ENCODE measurements at places on chromosomes 2 and 18. TPM values are rescaled to one million over a fixed set of nuclear protein-coding genes. Genes with fewer than 3 reads are reported as not detected.

The MBOAT2 gene
- total RNA-seq, result 7.0 TPM

The CD8A gene
- 2.7 TPM for total RNA-seq

The PRKAG3 gene
- not detected for total RNA-seq

The COL4A3 gene
- total RNA-seq, result not detected

The C2orf15 gene
- 0.48 TPM for total RNA-seq

The PIGN gene
- total RNA-seq, result 27.8 TPM

The KCNG2 gene
- total RNA-seq, result not detected

The PRSS56 gene
- not detected for total RNA-seq

The CDH19 gene
- total RNA-seq, result not detected

- DNase-seq, result no peak
- no peak overlapping the region for H3K27ac ChIP-seq
- H3K36me3 ChIP-seq, result no peaks in the 10 kb centered on the region
- no peak overlapping the region for H3K4me3 ChIP-seq
These were observed 15.5 kb downstream of the REG3G start for GRCh38 chr2:79041032-79041448.

GRCh38 chr2:171044416-171044815, 115.4 kb downstream of the GORASP2 start:
- peak overlapping the region; percentile 53 for H3K27ac ChIP-seq
- H3K36me3 ChIP-seq, result peaks cover 54% of the 10 kb centered on the region
- no peak for DNase-seq
- H3K27me3 ChIP-seq, result no peaks in the 10 kb centered on the region

DNA sequence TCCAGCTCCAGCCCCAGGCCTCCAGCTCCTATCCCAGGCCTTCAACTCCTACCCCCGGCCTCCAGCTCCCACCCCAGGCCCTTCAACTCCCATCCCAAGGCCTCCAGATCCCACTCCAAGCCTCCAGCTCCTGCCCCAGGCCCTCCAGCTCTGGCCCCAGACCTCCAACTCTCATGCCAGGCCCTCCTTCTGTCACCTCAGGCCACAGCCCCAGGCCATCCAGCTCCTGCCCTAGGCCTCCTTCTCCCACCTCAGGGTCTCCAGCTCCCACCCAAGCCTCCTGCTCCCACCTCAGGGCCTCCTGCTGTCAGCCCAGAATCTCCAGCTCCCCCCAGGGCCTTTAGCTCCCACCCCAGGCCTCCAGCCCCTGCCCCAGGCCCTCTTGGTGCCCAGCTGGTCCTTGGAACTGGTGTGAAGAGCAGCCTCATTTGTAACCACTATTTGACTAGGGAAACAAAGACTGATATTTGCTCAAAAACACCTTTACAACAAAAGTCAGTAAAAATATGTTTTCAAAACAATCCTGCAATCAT, 67.8 kb upstream of the SALL3 start:
- no peak overlapping the region for H3K4me3 ChIP-seq
- DNase-seq, result no peak
- H3K4me1 ChIP-seq, result no peaks in the 10 kb centered on the region
- H3K27me3 ChIP-seq, result no peaks in the 10 kb centered on the region
- H3K27ac ChIP-seq, result no peak overlapping the region

GRCh38 chr2:175557810-175558377, 376.4 kb upstream of the ATP5MC3 start:
- peaks cover 5% of the 10 kb centered on the region for H3K27me3 ChIP-seq
- DNase-seq, result no peak
- no peak overlapping the region for H3K27ac ChIP-seq
- H3K4me1 ChIP-seq, result no peaks in the 10 kb centered on the region
- H3K4me3 ChIP-seq, result no peak overlapping the region
- H3K36me3 ChIP-seq, result no peaks in the 10 kb centered on the region

DNA sequence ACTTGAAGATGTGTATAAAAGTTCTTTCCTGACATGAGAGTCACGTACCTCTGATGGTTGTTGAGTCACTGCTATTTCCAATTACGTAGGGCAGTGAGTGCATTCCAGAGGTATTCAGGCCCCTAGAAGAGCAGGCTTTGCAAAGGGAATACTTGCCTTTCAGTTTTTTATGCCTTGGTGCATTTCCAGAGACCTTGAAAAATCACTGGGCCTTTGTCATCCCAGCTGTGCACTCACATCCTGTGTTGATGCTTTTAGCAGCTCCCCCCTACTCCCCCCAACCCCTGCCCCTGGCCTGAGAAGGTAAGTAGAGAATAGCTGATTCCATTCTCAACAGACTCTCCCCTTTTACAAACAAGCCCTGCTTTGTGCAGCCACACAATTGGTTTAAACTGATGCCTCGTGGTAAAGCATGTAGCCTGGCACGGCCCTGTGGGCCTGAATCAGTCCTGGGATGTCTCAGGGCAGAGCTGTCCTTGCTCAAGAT, 174.2 kb downstream of the PRPF40A start:
- no peak for DNase-seq
- H3K27me3 ChIP-seq, result peaks cover 6% of the 10 kb centered on the region
- H3K4me3 ChIP-seq, result no peak overlapping the region
- H3K27ac ChIP-seq, result no peak overlapping the region
- H3K4me1 ChIP-seq, result no peaks in the 10 kb centered on the region

- no peak for DNase-seq
- no peak overlapping the region for H3K4me3 ChIP-seq
- H3K4me1 ChIP-seq, result no peaks in the 10 kb centered on the region
- no peaks in the 10 kb centered on the region for H3K27me3 ChIP-seq
- H3K36me3 ChIP-seq, result no peaks in the 10 kb centered on the region
These were observed 221.5 kb upstream of the SLC35G4 start for GRCh38 chr18:11387880-11388279.

DNA sequence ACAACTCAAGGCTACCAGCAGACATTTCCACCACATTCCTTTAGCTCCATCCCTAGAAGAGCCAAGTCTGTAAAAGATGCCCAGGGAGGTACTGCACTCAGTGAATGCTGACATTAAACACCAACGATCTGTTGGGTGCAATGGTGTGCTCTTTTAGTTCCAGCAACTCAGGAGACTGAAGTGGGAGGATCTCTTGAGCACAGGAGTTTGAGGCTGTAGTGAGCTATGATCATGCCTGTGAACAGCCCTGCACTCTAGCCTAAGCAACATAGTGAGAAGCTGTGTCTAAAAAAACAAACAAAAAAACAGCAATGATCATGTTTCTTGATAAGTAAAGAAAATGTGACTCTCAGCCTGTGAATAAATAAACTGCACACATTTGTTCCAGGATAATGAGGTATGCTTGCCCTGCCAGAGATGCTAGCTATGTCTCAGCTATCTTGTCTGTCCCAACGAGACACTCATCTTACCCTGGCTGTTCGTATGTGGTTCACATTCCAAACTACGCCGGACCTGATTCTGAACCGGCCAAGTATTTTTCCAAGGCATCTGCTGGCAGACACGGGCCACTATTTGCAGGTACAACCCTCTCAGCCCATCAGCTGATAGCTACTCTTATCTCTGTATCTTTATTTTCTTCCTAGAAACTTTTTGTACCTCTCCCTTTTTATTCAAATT, 21.8 kb downstream of the TMEM182 start:
- H3K4me1 ChIP-seq, result no peaks in the 10 kb centered on the region
- H3K27me3 ChIP-seq, result no peaks in the 10 kb centered on the region
- H3K27ac ChIP-seq, result no peak overlapping the region
- DNase-seq, result no peak
- H3K36me3 ChIP-seq, result peaks cover 4% of the 10 kb centered on the region
- no peak overlapping the region for H3K4me3 ChIP-seq

DNA sequence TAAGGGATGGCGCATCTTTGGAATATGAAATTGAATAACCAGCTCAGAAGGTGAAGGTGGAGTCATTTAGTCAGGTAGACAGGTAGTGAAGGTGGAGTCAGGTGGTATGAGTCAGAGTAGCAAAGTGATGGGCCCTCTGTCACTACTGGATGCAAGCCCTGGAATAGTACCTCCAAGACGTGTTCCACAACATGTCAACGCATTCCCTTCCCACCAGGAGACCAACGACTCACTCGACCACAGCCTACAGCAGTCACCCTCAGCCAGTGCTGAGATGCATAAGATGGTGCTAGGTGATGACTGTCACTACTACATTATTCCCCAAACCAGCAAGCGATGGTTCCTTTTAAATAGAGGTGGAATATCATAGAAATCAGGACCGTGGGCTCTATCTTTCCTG, 6.8 kb downstream of the CPLX4 start:
- H3K27ac ChIP-seq, result no peak overlapping the region
- H3K36me3 ChIP-seq, result no peaks in the 10 kb centered on the region
- H3K4me3 ChIP-seq, result no peak overlapping the region
- peaks cover 3% of the 10 kb centered on the region for H3K4me1 ChIP-seq
- peaks cover 25% of the 10 kb centered on the region for H3K27me3 ChIP-seq

DNA sequence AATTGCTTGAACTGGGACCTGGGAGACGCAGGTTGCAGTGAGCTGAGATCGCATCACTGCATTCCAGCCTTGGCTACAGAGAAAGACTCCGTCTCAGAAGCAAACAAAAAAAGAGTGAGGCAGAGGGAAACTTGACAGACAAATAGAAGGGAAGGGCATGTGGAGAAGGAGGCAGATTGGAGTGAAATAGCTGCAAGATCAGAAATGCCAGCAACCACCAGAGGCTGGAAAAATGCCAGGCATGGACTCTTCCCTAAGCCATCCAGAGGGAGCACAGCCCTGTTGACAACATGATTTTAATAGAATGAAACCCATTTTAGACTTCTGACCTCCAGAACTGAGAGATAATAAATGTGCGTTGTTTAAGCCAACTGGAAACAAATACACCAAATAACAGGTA, 447.2 kb upstream of the SPHKAP start:
- H3K27ac ChIP-seq, result no peak overlapping the region
- no peak overlapping the region for H3K4me3 ChIP-seq
- DNase-seq, result no peak

- H3K27ac ChIP-seq, result no peak overlapping the region
- H3K36me3 ChIP-seq, result no peaks in the 10 kb centered on the region
- no peak for DNase-seq
- no peak overlapping the region for H3K4me3 ChIP-seq
These were observed 9.5 kb upstream of the CCDC68 start for GRCh38 chr18:54968807-54969206.

GRCh38 chr2:46718784-46719183, 196.8 kb downstream of the MCFD2 start:
- H3K36me3 ChIP-seq, result peaks cover 14% of the 10 kb centered on the region
- no peaks in the 10 kb centered on the region for H3K27me3 ChIP-seq
- no peak overlapping the region for H3K4me3 ChIP-seq
- no peak overlapping the region for H3K27ac ChIP-seq

DNA sequence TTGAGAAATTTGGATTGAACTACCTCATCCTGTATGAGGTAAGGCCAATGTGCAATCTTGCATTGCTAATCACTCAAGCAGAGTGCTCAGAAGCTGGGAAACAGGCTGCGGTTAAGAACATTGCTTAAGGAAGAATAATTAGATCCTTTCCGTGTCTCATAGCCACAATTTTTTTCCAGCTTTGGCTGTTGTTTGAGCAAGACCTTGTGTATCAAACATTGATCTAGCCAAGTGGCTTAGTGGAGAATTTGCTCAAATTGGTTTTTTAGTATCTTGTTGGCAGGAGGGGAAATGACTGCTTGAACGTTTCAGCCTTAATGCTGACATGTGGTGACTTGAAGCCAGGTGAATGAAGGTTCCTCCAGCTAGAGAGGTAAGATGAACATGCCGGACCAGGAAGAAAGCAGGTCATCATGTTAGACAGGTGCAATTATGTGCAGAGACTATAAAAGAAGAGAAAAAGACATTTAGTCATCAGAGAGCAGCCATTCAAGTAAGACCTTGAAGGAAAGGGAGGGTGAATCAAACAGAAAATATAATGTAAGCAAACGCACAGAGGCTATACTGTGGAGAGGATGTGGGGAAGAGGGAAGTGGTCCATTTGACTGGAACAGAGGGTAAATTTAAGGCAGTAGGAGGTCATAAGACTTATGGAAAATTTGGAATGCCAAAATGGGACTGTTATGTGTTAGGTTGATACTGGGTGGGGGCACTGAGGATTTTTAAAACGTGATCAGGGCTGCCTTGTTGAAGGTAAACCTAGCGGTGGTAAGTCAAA, 98.9 kb upstream of the CYP1B1 start:
- H3K4me1 ChIP-seq, result no peaks in the 10 kb centered on the region
- no peak overlapping the region for H3K27ac ChIP-seq
- no peak for DNase-seq

DNA sequence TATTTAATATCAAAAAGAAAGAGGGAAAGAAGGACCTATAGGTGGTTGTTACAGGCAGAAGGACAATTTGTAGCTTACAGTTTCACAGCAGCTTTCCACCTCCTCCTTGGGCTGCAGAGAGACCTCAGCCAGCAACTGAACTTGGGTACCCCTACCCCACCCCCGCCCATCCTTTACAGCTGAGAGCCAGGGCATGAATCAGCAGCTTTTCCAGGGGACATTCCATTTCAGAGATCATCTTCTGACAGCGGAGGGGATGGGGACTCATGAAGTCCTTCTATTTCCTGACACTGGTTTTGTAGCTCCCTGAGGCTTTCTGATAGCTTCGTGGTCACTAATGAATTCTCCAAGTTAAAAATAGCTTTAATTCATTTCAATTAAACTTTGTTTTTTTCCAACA, 96.4 kb downstream of the ITGB1BP1 start:
- H3K4me1 ChIP-seq, result no peaks in the 10 kb centered on the region
- no peak for DNase-seq

DNA sequence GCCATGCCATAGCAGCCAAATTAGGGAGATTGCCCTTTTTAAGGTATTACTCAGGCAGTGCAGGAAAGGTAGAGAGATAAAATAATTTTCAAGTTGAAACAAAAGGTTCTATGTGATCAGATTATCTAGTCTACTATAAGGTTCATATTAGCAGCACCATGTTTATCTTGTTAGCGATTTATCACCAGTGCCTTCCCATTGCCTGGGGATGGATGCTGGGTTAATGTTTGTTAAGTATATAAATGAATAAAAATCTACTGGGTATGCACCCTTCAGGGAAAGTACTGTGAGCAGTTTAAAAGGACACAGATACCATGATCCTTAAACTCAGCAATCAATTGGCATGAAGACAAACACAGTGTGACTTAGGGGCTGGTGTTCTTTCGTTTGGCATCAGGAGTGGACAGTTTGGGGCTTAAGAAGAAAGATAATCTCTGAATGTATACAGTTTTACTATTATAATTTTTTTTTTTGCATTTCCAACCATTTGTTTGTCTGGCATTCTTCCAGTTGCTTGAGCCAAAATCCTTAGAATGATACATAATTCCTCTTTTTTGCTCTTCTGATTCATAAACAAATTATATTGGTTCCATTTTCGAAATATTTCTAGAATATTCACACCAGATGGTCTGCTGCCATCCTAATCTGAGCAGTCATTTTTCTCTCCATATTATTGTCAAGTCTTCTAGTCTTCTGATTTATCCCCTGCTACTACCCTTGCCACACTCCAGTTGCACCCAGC, 512.8 kb upstream of the SLC8A1 start:
- H3K27me3 ChIP-seq, result no peaks in the 10 kb centered on the region
- no peak overlapping the region for H3K27ac ChIP-seq
- H3K36me3 ChIP-seq, result no peaks in the 10 kb centered on the region
- H3K4me1 ChIP-seq, result no peaks in the 10 kb centered on the region

GRCh38 chr2:17263570-17263968, 254.7 kb downstream of the RAD51AP2 start:
- no peaks in the 10 kb centered on the region for H3K27me3 ChIP-seq
- no peak overlapping the region for H3K4me3 ChIP-seq
- DNase-seq, result no peak
- H3K4me1 ChIP-seq, result no peaks in the 10 kb centered on the region

GRCh38 chr2:104848526-104848925, 5.4 kb upstream of the POU3F3 start:
- no peak overlapping the region for H3K4me3 ChIP-seq
- no peak for DNase-seq
- H3K27me3 ChIP-seq, result peaks cover 81% of the 10 kb centered on the region
- H3K4me1 ChIP-seq, result peaks cover 24% of the 10 kb centered on the region

- H3K4me3 ChIP-seq, result no peak overlapping the region
- peaks cover 5% of the 10 kb centered on the region for H3K4me1 ChIP-seq
- H3K27me3 ChIP-seq, result peaks cover 20% of the 10 kb centered on the region
- H3K36me3 ChIP-seq, result no peaks in the 10 kb centered on the region
These were observed 15.6 kb upstream of the TMEM18 start for GRCh38 chr2:692767-693166.
